ENCODE measurements at places on chromosomes 7 and 10.

GRCh38 chr7:149443523-149443922 lies 17.3 kb downstream of the ZNF777 start:
- no peak for DNase-seq

DNA sequence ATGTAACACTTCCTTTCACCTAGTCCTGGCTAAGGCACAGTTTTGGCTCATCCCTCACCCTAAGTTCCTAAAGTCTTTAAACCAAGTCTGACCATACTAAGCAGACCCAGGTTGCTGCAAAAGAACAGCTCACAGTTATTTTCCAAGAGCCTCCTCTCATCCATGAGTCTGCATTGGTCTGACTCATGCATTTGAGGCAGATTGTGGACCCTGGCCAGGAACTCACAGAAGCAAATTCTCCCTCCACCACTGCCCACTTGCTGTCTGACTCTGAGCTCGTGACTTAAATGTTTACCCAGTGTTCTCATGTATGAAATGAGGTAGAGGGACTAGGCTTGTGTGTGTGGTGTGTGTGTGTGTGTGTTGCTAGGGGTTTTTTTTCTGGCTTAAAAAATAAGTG lies 1272.8 kb downstream of the TYW1 start:
- no peak for DNase-seq

- no peak for DNase-seq
Observed at GRCh38 chr10:91472911-91473310, 62.8 kb downstream of the HECTD2 start.

DNA sequence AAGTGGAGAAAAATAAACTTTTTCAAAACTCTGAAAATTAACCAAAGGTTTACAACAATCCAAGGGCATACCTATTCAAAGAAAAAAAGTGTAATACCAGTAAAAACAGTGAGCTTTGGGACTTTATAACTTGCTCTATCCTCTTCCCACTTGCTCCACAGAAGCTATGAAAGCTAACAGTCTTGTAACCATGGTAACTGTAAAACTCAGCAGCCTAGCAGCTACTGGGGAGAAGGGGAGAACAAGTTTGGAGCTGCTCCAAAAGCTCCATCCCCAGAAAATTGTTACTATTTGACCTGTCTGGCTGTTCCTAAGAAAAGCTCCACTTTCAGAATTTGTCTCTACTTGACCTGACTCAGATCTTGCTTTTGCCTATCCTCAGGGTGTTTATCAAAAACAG lies 191.5 kb downstream of the OTUD1 start:
- DNase-seq, result no peak

DNA sequence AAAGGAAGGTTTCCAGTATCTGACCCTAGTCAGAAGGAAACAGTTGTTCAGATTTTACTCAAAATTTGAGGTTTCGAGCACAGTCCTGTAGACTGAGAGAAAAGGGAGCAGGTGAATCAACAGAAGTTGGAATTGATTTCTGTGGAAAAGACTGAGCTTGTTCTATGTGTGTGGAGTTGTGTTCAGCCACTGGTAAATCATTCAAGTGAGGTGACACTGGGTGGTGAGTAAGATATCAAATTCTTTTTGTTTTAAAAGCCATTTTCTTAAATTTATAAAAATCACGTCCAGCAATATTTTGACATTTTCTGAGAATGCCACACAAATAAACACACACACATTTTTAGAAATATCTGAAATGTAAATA lies 165.1 kb downstream of the HGF start:
- no peak for DNase-seq

- no peak for DNase-seq
Observed at GRCh38 chr10:101394524-101395133, 40.7 kb downstream of the BTRC start.

All from activated naive CD4-positive, alpha-beta T cell treated with Interleukin-2 at 50 U/mL for 16 hours (primary cell).